ENCODE measurements at places on chromosomes 2 and 18.

DNA sequence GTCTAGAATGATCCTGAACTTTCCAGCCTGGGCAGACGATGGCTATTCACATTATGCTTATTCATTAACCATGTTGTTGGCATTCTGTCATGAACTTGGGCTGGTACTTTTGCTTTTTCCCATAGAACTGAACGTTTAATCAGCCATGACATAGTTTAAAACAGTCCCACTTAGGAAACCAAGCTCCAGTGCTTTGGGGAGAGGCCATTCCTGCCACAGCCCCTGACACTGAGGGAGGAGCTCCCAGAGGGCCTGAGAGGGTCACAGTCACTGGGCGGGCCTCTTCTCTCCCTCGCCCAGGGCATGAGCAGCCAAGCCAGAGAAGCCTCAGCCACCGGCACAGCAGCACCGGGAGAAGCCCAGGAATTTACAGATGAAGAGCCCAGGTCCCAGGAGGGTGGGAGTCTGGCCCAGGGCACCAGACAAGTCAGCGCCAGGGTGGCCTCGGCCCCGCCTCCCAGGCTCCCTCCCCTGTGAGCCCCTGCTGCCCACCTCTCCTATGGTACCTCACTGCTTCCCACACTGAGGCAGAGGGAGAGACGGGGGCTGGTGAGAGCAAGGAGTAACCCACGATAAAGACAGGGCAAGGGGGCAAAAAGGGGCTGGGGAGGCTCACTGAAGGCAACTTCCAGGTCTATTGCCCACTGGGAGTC is 33.6 kb downstream of the MAL start:
- no peak for DNase-seq

- DNase-seq = no peak
Observed at GRCh38 chr18:42839408-42839807, 276.1 kb downstream of the RIT2 start.

DNA sequence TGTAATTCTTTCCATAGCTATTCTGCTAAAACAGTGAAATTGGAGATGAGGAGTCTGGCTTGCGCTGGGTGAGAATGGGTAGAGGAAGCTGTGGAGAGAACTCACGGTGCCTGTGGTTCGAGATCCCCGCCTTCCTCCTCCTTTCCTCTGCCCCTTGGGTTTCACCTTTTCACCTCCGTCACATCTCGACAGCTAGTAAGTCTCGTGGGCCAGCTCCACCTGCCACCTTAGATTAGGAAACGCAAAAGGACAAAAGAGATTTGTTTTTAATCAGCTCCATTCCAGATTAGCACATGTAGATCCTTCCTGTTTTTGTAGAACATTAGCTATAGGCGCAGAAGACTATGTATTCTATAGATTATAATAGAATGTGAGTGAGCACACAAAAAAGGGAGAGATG is 20.6 kb downstream of the TRIB2 start:
- no peak for DNase-seq

DNA sequence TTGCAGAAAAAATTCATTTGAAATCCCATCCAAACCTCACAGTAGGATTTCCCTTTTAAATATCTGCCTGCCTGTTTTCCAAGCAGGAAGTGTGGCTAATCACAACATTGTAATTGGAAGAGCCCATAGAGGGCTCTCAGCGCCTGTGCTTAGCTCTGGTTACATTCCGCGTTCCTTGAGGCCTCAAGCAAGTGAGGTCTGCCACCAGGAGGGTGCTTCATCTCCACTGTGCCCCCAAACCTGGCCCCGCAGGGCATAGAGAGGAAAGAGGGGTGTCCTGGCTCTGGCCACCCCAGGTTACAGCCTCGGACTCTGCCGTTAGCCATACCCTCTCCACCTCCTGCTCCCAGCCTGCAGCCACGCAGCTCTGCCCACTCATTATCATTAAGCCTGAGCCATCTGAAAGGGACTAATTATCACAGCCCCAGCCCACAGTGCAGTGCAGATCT is 214.8 kb downstream of the SP3 start:
- DNase-seq = no peak

- DNase-seq = no peak
Observed at GRCh38 chr2:176085861-176086771, 2.4 kb upstream of the EVX2 start.

GRCh38 chr2:191082321-191082720 is 68.3 kb upstream of the STAT1 start:
- DNase-seq = no peak

DNA sequence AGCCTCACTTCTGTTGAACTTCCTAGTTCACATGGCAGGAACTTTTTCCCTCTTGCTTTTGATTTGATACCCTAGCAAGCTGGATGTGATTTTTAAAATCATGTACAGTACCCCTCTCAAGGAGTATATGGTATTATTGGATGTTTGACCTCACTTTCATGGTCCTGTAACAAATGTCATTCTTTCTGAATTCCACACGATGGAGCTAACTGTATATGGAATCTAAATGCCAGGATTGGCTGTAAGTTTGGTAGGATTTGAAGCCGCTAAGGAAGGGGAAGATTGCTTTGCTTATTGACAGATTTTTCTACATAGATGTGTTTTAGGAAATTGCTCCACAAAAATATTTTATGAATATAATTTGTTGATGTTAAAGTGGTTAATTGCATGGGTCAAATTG is 18.3 kb downstream of the MAIP1 start:
- no peak for DNase-seq

- DNase-seq = no peak
Observed at GRCh38 chr2:204770735-204771134, 225.5 kb downstream of the PARD3B start.

GRCh38 chr2:71690876-71691475 is 237.6 kb downstream of the DYSF start:
- no peak for DNase-seq

DNA sequence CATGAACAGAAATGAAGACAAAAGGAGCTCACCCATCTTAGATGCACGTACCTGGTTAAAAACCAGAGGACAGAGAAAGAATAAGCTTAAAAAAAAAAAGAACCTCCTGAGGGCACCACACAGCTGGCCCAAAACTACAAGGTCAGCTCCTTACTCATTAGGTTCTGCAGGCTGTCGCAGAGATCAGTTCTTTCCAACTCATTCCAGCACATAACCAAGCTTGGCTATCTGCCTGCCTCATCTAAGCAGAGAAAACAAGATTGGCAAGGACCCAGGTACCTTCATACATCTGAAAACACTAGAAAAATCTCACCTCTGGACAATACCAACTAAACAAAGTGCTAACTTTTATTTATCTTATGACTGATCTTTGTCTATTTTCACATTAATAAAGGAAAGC is 89.9 kb downstream of the NOL10 start:
- DNase-seq = no peak

- no peak for DNase-seq
Observed at GRCh38 chr2:85243101-85244072, 84.4 kb downstream of the TGOLN2 start.

GRCh38 chr2:177026253-177026652 is 186.3 kb upstream of the HNRNPA3 start:
- DNase-seq = no peak

DNA sequence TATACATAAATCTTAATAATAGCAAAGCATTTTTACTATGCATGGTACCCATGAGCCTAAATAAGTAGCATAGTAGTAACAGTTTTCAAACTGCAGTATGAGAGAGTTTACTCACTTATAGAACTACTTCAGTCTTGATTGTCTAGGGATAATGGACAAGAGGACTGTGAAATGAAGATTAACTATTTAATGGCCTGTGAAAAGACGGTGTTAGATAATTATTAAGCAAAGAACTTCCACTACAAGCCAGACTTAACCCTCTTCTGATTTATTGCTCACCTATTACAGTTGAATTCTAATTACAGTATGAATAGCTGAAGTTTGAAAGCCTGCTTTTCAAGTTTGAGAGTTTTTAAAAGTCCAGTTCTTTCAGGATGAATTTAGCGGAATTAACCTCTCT is 18.9 kb downstream of the PIK3C3 start:
- no peak for DNase-seq

GRCh38 chr18:73933685-73934084 is 213.9 kb downstream of the FBXO15 start:
- DNase-seq = no peak

DNA sequence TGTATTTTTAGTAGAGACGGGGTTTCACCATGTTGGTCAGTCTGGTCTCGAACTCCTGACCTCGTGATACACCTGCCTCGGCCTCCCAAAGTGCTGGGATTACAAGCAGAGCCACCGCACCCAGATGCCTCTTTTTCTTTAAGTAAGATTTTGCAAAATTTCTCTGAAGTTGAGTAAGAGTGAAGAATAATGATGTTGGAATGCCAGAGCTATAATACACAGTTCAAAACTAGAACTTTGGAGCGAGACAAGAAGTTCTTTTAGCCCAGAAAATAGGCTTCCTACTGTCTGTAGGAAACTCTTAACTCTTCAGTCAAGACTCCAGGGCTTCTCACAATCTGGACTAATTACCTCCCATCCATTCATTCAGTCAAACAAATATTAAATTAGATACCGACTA is 51.4 kb downstream of the MARCHF4 start:
- DNase-seq = no peak

DNA sequence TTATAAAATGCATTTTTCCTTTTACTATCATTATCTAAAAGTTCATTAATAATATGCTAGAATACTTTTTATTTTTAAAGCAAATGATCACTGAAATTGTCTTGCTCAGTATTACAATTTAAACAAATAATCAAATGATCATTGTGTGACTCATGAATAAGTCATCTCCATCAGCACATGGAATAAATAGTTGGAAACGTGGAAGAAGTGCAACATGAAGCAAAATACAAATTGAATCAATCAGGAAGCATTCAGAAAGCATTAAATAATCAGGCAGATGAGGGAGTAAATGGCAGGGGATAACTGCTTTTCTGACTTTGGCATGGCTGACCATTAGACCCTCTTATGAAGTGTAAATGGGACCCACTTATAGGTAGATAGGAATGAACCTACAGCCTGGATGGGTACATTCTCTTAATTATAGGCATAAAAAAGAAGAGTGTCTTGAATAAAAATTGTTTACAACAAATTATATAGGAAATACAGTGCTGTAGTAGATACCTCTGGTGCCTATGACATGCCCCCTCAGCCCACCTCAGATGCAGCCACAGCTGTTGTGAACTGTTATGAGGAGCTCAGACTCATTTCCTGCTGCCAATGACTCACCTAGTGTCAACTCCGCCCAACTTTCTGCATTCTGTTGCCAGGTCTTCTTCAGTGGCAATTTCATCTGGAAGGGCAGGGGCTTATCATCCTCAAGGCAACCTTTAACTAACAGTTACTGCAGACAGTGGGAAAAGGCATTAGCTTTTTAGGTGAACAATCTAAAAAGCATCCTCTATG is 936.0 kb downstream of the TRIB2 start:
- no peak for DNase-seq

GRCh38 chr18:23207191-23207955 is 72.1 kb downstream of the CABLES1 start:
- no peak for DNase-seq

DNA sequence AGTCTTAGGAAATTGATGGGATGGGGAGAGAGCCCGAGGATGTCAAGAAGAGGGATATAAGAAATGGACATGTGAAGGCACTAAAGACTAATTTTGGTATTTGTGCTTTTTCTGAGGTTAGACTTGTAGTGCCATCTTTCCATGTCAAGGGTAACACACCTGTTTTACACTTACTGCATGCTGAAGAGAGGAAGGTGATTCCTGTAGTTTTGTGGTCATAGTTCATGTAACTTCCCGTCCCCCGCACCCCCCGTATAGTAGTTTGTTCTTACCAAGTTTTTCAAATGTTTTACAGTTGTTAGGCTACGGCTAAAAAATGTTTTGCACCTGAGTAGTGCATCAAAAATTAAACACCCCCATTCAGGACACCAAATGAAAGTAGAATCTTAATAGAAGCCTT is 73.8 kb downstream of the CLIP4 start:
- no peak for DNase-seq

DNA sequence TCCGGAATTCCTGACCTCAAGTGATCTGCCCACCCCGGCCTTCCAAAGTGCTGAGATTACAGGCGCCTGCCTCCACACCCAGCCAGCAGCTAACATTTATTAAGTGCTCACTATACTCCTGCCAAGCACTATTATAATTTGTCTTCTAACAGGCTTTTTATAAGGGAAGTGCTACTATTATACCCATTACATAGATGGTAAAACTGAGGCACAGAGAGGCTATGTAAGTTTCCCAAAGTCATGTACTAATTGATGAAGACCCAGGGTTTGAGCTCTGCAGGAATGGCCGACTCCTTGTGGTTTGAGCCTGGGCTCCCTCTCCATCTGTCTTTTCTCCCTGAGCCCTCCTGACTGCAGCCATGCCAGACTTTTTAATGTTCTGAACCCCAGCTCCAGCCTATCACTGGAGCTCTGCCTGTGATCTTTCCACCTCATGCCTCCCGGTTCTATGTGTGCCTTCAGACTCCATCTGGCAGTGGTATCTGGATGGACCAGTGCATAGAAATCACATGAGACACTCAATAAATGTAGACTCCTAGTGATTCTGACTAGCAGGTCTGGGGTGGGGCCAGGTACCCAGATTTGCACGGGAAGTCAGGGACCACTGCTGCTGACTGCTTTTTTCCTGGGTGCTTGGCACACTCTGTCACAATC is 197.1 kb downstream of the NEDD4L start:
- no peak for DNase-seq

DNA sequence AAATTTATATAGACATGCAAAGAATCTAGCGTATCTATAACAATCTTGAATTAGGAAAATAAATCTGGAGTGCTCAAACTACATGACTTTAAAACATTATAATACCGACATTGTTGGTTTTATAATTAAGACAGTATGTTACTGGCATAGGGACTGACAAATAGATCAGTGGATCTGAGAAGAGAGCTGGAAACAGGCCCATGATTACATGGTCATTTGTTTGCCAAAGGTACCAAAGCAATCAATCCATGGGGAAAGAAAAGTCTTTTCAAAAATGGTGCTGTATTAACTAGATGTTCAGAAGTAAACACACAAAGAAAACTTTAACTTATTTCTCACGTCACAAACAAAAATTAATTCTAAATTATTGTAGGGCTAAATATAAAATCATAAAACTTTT is 124.2 kb downstream of the BCL2L11 start:
- no peak for DNase-seq

DNA sequence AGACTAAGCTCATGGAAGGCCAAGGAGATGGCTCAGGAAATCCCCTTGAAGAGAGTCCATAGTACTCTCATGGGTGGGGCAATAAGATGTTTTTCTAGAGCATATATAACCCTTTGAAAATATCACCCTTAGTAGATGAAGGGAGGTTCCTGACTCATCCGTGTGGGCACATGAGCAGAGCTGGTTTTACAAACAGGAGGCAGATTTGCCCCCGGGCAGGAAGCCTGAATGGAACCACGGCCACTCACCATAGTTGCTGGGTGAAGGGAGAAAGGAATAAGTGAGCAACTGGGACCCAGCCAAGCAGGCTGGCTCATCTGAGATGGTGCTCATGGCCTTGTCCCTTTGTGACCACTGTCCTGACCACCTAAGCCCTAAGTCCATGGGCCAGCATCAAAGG is 29.0 kb upstream of the MAPRE3 start:
- no peak for DNase-seq

- no peak for DNase-seq
Observed at GRCh38 chr18:62037989-62038778, 145.4 kb upstream of the RNF152 start.

- DNase-seq = no peak
Observed at GRCh38 chr2:29729401-29729800, 192.0 kb downstream of the ALK start.
